ENCODE measurements at places on chromosomes 3 and 15.

GRCh38 chr15:31400222-31400927 lies 73.7 kb downstream of the KLF13 start:
- H3K4me1 ChIP-seq, result no peaks in the 10 kb centered on the region
- no peaks in the 10 kb centered on the region for H3K36me3 ChIP-seq
- H3K4me3 ChIP-seq, result no peak overlapping the region
- no peak for DNase-seq
- no peaks in the 10 kb centered on the region for H3K27me3 ChIP-seq

- peak; percentile 76 for DNase-seq
- H3K4me3 ChIP-seq, result peak overlapping the region; percentile 13
- H3K27ac ChIP-seq, result peak overlapping the region; percentile 44
- peaks cover 2% of the 10 kb centered on the region for H3K4me1 ChIP-seq
- no peaks in the 10 kb centered on the region for H3K27me3 ChIP-seq
Observed at GRCh38 chr15:35019404-35020327, 31.6 kb upstream of the ZNF770 start.

DNA sequence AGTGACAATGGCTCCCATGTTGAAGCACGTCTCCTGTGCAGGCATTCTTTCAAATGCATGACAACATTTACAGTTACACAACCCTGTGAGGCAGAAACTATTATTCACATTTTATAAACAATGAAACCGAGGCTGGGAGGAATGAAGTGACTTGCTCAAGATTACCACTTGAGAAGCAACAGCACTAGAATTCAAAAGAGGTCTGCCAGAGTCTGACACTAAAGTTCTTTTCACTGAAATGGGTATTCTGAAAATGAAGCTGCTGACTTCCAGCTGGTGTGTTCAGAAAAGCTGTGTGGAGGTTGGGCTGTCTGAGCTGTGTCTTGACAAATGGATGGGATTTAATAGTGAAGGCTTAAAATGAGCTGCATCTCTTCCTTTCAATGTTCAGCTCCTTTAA lies 104.4 kb downstream of the THSD4 start:
- H3K4me3 ChIP-seq, result no peak overlapping the region
- no peak overlapping the region for H3K27ac ChIP-seq
- peaks cover under 1% of the 10 kb centered on the region for H3K36me3 ChIP-seq
- no peaks in the 10 kb centered on the region for H3K4me1 ChIP-seq
- no peak for DNase-seq
- no peaks in the 10 kb centered on the region for H3K27me3 ChIP-seq

DNA sequence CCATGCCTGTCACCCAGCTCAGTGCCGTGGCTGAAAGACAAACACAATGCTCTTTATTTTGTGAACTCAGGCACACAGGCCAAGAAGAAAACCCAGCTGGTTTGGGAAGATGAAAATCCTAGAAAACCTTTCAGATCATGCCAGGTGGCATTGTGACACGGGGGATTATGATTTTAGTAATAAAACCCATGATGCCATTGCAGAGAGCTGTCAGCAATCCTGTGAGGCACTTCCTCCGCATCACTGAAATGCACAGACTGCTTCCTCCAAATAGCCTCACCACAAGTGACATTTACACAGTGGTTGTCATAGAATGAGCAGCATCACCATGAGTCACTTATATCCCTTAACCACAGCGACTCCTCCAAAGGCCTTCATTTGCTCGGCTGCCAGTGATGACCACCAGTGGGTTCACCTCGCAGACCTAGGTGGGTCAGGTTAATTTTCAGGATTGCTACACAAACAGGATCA lies 22.7 kb downstream of the ABHD6 start:
- H3K36me3 ChIP-seq, result no peaks in the 10 kb centered on the region
- H3K4me3 ChIP-seq, result no peak overlapping the region
- no peak overlapping the region for H3K27ac ChIP-seq
- no peaks in the 10 kb centered on the region for H3K4me1 ChIP-seq
- DNase-seq, result no peak

GRCh38 chr3:153853163-153853562 lies 268.0 kb upstream of the ARHGEF26 start:
- no peak overlapping the region for H3K27ac ChIP-seq
- peaks cover 5% of the 10 kb centered on the region for H3K4me1 ChIP-seq
- H3K4me3 ChIP-seq, result no peak overlapping the region
- no peak for DNase-seq

DNA sequence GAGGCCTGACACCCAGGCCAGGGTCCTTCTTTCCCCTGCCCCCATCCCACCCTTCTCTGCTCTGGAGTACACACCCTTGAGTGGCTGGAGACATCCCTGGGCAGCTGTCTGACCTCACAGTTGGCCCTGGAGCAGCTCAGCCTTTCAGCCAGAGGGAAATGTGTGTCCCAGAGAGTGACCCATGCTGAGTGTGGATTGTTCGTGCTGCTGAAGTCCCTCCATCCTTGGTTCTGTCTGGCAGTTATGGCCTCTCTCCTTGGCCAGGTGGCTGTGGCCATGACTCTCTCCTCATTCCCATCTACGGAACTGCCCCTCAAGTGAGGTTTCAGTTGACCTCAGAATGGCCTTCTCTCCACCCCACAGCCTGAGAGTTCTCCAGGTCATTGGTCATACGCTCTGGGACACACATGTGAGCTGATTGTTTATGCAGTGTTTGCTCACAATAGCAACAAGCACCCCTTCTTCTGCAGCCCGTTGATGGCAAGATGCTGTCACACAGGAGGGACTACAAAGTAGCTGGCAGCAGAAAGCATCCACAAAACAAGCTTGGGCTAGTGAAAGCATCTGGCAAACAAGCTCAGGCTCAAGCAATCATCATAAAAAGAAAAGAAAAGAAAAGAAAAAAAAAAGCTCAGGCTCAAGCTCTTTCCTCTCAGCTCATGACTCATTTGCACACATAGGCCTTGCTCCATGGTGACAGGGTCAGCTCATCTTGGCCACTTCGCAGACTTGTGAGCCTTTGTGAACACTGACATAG lies 55.3 kb upstream of the ITGA11 start:
- peaks cover 4% of the 10 kb centered on the region for H3K4me1 ChIP-seq
- H3K4me3 ChIP-seq, result no peak overlapping the region
- DNase-seq, result no peak
- no peaks in the 10 kb centered on the region for H3K36me3 ChIP-seq
- no peaks in the 10 kb centered on the region for H3K27me3 ChIP-seq

GRCh38 chr3:30764281-30764680 lies 130.2 kb downstream of the GADL1 start:
- H3K4me1 ChIP-seq, result no peaks in the 10 kb centered on the region
- no peaks in the 10 kb centered on the region for H3K36me3 ChIP-seq
- no peak overlapping the region for H3K27ac ChIP-seq
- no peak for DNase-seq
- H3K4me3 ChIP-seq, result no peak overlapping the region
